HS-5 (cell line): ENCODE measurements at places on chromosomes 16 and 17.

DNA sequence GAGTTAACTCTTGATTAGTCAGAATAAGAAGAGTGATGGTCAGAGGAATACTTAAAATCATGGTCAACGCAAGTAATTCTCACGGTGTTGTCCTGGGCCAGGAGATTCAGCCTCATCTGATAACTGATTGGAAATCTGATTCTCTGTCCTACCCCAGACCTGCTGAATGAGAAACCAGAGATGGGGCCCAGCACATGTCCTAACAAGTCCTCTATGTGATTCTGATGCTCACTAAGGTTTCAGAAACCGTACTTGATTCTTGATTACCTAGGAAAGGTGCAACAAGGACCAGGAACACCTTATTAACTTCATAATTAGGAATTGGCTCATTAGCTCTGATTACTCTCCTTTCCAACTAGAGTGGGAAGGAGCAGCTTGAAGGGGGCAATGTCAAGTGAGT, 44.5 kb downstream of the ANKFY1 start:
- no peak for DNase-seq

DNA sequence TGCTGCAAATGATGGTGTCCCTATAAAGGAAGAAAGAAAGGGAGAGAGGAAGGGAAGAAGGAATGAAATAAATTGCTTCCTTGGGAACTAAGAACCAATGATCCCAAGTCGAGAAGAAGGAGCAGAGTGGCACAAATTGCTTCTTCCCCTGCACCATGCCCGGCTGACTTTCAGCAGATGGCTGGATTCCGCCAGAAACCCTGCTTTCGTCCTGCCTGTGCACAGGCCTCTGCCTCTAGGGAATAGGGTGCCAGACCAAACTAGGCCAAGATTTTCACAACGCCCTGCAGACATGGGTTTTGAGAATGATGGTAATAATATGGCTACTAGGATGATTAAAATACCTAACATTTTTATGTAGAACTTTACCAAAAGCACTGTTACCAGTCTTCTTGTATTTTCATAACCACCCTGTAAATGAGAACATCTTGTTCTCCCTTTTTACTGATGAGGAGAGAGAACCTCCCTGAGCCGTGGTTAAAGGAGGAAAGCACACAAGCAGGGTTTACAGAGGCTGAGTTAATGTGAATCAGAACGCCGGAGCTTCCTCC, 122.1 kb upstream of the HSBP1 start:
- DNase-seq, result no peak

- DNase-seq, result no peak
These were observed 19.6 kb downstream of the NT5M start for GRCh38 chr17:17322516-17323510.

DNA sequence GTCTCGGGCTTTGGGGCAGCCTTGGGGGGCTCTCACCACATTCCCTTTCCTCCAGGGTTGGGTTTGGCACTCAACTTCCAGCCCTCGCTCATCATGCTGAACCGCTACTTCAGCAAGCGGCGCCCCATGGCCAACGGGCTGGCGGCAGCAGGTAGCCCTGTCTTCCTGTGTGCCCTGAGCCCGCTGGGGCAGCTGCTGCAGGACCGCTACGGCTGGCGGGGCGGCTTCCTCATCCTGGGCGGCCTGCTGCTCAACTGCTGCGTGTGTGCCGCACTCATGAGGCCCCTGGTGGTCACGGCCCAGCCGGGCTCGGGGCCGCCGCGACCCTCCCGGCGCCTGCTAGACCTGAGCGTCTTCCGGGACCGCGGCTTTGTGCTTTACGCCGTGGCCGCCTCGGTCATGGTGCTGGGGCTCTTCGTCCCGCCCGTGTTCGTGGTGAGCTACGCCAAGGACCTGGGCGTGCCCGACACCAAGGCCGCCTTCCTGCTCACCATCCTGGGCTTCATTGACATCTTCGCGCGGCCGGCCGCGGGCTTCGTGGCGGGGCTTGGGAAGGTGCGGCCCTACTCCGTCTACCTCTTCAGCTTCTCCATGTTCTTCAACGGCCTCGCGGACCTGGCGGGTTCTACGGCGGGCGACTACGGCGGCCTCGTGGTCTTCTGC, 8.4 kb downstream of the SLC16A3 start:
- DNase-seq, result no peak

DNA sequence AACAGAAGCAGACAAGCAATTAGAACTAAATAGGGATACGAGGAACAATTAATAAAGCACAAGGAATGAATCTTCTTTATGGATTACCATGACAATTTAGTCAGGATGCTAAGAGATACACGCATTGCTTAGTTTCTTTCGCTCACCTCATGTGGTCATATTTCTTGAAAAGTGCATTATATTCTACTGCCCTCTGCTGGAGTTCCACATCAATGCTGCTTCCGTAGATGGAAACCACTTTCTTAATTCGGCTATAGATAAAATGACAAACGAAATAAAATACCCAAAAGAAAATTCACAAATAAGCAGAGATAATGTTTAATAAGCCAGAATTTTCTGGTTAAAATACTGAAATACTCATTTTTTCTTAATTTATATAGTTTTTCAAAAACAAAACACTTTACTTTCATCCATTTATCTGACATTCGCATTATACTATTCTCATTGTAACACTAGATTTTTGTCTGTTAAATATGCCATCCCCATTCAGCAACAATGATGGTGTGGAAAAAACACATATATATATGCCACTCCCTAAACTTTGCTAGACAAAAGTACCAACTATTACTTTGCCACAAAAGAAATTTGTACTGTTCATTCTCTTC, 22.0 kb upstream of the PHLPP2 start:
- no peak for DNase-seq

DNA sequence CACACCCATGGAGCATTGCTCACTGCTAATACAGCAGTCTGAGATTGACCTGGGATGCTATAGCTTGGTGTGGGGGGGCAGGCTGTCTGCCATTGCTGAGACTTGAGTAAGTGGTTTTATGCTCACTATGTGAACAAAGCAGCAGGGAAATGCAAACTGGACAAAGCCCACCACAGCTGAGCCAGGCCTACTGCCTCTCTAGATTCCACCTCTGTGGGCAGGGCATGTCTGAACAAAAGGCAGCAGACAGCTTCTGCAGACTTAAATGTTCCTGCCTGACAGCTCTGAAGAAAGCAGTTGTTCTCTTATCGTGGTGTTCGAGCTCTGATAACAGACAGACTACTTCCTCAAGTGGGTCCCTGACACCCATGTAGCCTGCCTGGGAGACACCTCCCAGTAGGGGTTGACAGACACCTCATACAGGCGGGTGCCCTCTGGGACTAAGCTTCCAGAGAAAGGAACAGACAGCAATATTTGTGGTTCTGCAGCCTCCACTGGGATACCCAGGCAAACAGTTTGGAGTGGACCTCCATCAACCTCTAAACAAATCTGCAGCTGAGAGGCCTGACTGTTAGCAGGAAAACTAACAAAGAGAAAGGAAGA, 2204.8 kb downstream of the TP53TG3F start:
- DNase-seq, result no peak

DNA sequence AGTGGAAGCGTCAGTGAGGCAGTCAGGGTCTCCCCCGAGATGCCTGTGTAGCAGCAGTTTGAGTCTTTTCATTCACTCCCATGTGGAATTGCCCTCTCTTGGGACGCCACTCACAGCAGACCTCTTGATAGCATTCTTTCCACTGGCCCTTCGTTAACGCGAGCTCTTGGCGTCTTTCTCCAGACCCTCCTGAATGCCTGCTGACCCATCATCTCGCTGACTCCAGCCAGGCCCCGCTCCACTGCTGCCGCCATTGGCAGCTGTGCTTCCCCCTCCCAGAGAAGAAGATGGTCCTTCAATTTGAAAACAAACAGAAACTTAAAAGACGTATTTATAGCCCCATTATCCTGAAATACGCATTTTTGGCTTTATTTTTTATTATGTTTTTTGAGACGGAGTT, 63.1 kb downstream of the SEC14L1 start:
- DNase-seq, result no peak

- no peak for DNase-seq
These were observed 194.2 kb upstream of the TBX2 start for GRCh38 chr17:61205401-61205800.

DNA sequence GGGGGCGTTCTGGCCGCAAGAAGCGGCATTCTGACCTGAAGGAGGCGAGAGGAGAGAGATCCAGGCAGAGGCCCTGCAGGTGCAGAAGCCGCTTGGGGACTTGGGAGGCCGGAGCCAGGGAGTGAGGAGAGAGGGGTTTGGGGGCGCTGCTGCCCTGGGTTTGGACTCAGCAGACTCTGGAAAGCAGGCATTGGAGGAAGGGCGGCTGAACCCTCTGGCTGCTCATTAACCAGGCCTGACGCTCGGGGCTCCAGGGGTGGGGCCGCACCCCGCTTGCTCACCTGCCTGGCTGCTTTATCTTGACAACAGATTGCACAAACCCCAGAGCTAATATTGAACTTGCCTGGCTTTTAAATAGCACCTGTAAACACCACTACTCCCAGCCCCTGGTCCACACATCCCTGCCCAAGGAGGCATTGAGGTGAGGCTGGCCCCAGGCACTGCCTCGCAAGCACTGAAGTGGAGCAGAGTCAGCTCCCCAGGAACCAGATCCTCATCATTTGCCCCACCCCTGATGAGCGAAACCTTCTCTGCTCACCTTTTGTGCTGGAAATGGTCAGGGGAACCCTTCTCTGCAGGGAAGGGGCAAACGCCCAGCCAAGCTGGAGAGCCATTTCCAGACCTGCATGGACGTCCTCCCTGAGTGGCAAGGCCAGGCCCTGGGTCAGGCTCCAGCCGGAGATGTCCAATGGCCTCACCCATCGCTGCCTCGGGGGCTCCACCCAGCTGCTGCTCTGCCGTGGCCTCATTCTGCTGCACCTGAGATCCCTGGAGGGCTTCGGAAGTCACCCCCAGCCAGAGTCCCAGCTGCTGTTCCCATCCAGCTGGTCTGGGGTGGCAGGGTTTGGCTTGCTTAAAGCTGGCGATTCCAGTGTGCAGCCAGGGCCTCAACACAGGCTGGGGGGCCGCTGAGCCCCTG, 190.2 kb upstream of the GSE1 start:
- no peak for DNase-seq

GRCh38 chr17:34391241-34391640, 28.2 kb upstream of the CCL1 start:
- DNase-seq, result no peak

GRCh38 chr17:31388770-31389656, 2.5 kb upstream of the RAB11FIP4 start:
- DNase-seq, result no peak

- DNase-seq, result no peak
These were observed 9.8 kb downstream of the SLC38A10 start for GRCh38 chr17:81285179-81285878.

- no peak for DNase-seq
These were observed 20.7 kb downstream of the NXN start for GRCh38 chr17:958712-959451.

DNA sequence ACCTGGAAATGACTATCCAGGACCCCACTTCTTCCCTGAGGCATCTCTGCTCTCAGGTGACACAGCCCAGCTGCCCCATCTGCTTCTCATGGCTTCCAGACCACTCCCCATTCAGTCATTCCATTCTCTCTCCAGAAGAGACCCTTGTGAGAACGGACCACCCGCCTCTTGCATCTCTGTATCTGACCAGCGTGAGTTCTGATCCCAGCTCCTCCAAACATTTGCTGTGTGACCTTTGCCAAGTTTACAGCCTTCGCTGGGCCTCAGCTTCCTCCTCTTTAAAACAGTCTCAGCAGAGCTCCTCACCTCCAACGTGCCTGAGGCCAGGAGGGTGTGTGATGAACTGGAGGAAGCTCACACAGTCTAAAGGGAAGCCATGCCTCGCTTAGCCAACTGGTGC, 39.6 kb downstream of the C16orf82 start:
- no peak for DNase-seq

- no peak for DNase-seq
These were observed 49.6 kb upstream of the IRX6 start for GRCh38 chr16:55274391-55274790.

DNA sequence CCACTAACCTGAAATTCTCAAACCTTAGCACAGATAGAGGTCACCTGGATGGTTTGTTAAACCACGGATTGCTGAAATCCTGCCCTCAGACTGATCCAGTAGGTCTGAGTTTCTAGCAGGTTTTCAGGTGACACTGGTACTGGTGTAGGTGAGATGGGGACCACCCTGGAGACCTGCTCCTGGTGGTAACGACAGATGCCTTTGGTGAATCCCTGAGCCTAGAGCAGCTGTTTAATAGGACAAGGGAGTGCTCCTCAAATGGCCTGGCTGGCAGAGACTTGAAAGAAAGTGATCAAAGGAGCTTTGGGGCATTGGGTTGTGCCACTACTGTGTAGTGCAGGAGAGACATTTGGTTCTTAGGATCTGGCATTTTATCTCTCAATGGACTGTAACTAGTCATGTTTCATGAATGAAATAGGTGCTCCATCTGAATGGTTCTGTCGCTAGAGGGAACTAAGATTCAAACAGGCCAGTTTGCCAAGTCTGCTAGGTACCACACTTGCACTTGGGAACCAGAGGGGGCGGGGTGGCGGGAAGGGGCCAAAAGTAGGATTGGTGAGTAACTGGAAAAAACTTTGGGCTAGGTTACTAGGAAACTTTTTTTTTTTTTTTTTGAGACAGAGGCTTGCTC, 2.9 kb upstream of the IFI35 start:
- no peak for DNase-seq

- no peak for DNase-seq
These were observed 7.4 kb downstream of the USP22 start for GRCh38 chr17:21035406-21035805.

- no peak for DNase-seq
These were observed 43.8 kb downstream of the PSME3IP1 start for GRCh38 chr16:57141822-57142631.

DNA sequence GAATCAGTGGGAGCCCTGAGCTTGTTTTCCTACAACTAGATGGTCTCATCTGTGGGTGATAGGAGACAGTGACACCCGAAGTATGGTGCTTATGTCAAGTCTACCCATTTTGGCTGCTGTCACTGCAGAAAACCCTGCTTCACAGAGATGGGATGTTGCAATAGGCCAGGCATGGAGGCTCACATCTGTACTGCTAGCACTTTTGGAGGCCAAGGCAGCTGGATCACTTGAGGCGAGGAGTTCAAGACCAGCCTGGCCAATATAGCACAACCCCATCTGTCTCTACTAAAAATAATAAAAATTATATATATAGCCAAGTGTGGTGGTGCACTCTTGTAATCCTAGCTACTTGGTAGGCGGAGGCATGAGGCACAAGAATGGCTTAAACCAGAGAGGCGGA, 2.3 kb upstream of the HERPUD1 start:
- DNase-seq, result no peak

DNA sequence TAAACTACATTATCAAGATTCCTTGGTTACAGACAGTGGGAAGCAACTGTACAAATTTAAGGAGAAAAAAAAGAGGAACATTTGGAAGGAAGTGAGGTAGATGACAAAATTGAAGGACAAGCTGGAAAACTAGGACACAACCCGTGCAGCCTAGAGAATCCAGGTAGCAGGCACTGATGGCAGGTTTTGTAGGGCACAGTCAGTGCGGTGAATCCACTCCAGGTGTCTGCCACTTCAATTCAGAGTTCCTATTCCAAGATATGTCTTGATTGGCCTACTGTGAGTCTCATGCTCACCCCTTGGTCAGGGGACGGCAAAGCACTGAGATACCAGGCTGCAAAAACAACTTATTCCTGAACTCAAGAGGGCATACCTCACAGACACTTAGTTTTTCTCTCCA, 37.8 kb downstream of the TNRC6C start:
- DNase-seq, result no peak
